ENCODE measurements at places on chromosomes 7 and 10. TPM values are rescaled to one million over a fixed set of nuclear protein-coding genes. Genes with fewer than 3 reads are reported as not detected.

DNA sequence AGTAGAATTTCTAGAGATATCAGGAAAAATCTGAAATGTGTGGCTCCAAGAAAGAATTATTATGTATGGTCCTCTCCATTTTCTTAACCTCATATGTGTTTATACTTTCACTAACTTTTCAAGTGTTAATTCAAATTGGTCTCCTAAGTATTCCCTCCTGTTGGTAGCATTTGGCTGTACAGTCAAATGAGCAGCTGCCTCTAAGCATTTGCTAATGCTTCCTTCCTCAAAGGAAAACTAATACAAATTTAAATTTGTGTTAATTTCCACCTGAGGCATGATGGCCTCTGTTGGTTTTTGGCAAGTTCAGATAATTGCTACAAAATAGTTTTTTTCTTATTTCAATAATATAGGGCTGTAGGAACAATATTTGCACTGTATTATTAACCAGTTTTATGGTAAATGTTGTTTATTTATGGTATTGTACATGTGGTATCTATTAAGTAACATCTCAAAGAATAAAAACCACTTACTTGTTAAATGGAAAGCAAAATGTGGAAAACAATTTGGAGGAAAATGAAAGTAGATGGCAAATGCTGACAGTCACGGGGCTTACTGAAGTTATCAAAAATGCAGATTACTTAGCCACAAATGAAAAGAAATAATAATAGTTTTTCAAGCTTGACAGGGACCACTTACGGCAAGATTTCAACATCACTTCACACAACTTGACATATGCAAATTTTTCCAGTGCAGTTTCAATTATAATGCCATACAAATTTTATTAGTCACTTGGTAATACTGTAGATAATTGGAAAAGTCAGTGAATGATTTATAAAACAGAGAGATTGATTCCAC lies 299.3 kb upstream of the MEOX2 start:
- DNase-seq, result no peak

The CRPPA gene
- total RNA-seq, result 4.4 TPM

The KIF11 gene
- 93.0 TPM for total RNA-seq

The AHR gene
- total RNA-seq, result 64.1 TPM

The SMO gene
- total RNA-seq, result 14.3 TPM
